Central memory CD4-positive, alpha-beta T cell (primary cell): ENCODE measurements at places on chromosomes 6 and 20.

- DNase-seq: no peak
These were observed 670.7 kb downstream of the UTRN start for GRCh38 chr6:144955859-144956258.

- peak; percentile 46 for DNase-seq
These were observed 4.5 kb downstream of the TP53INP2 start for GRCh38 chr20:34708621-34709043.

- no peak for DNase-seq
These were observed 177.7 kb downstream of the MRPL14 start for GRCh38 chr6:43949551-43949991.

GRCh38 chr20:38935967-38936407 lies 9.8 kb downstream of the FAM83D start:
- no peak for DNase-seq

DNA sequence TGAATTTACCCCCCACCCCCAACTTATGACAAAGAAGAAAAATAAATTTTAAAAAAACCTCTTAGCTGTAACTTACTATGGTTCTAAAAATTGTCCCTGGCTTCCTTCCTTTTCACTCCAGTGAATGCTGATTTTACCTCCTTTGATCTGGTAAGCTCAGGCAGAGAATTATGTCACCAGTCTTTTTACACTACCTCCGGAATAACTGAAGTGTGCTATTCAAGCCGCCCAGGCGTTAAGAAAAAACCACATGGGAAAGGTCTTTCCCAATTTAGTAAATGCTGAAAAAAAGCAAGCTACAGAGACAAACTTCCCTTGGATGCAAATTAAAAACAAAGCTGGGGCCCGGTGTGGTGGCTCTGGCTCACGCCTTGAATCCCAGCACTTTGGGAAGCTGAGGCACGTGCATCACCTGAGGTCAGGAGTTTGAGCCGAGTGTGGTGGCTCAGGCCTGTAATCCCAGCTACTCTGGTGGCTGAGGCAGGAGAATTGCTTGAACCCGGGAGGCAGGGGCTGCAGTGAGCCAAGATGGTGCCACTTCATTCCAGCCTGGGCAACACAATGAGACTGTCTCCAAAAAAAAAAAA lies 12.4 kb downstream of the SNX5 start:
- DNase-seq: no peak

DNA sequence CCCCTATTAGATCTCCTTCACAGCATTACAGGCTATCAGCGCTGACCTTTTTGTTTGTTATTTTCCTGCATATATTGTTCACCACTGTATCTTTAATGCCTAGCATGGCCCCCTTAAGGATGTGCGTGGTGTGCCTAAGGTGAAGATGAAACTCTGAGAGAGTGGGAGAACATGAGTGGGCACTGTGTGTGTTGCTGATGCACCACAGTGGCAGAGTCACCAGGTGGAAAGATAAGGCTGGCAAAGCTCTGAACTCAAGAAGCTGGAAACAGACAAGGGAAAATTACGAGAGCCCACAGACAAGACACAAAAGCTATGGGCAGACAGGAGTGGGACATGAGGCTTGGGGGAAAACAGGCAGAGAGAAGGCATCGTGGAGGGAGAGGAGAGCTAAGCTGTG lies 159.8 kb downstream of the INSM1 start:
- DNase-seq: no peak

GRCh38 chr20:57086066-57086465 lies 180.4 kb downstream of the BMP7 start:
- no peak for DNase-seq

- no peak for DNase-seq
These were observed 2.2 kb downstream of the TMEM14C start for GRCh38 chr6:10725044-10725443.

GRCh38 chr6:26286168-26286877 lies 78.7 kb upstream of the BTN3A2 start:
- peak; percentile 81 for DNase-seq

- DNase-seq: no peak
These were observed 26.2 kb downstream of the MOCS1 start for GRCh38 chr6:39907871-39908575.

DNA sequence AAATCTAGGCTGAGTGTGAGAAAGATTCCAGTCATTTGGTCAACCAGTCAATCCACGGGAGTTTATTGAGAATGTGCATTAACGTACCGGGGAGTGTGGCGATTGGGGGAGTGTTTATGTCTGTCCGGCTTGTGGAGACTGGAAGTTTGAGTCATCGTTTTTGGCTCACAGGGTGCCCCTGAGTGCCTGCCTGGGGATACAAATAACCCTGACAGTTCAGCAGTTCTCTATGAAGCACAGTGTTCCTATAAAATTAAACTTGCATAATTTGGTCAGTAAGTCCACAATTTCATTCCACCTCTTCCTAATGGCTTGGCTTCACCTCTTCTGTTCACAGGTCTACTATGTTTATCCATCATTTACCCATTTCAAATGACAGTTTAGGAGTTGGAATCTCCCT lies 72.6 kb upstream of the PLEKHG1 start:
- no peak for DNase-seq

DNA sequence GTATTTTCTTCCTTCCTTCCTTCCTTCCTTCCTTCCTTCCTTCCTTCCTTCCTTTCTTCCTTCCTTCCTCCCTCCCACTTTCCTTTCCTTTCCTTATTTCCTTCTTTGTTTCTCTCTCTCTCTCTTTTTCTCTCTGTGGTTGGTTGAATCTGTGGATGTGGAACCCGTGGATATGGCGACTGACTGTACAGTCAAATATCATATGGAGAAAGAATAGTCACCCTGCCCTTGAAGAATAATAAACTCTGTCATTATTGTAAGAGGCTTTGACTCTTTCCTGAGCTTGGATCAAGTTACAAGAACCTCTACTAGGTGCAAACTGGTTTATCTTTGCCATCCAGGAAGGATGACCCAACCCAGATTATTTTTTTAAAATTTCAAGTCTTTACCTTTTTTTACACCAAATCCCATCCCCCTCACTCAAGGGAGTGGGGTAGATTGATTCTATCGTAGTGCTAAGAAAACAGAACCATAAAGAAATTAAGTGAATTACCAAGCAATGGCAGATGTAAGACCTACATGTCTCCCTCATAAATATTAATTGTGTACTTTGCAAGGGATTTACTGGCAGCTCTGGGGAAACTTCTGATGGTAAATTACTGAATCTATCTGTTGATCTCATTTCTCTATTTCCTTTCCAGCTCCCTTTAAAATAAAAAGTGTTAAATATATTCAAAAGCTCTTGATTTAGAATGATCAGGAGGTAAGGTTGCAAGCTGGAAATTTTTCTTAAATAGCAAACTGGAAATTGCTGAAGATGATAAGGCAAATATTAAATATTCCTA lies 667.5 kb downstream of the UTRN start:
- no peak for DNase-seq

DNA sequence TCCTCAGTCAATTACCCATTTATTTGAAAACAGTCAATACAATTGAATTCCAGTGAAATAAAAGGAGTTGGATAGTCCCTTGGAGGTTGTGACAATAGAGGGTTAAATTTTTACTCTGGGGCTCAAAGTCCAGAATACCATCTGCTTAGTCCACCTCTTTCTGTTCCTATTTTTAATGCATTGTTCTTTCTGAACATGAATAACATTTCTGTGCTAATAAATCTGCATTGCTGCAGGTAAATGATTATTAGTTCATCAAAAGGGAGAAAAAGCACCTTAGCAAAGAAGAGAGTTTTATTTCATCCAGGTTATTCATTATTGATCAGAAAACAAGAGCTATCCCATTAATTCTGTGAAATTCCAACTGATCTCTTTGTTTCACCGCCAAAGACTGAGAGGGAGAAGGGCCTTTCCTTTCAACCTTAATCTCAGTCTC lies 166.1 kb upstream of the OLIG3 start:
- no peak for DNase-seq

- no peak for DNase-seq
These were observed 42.6 kb upstream of the PREP start for GRCh38 chr6:105445481-105445880.

DNA sequence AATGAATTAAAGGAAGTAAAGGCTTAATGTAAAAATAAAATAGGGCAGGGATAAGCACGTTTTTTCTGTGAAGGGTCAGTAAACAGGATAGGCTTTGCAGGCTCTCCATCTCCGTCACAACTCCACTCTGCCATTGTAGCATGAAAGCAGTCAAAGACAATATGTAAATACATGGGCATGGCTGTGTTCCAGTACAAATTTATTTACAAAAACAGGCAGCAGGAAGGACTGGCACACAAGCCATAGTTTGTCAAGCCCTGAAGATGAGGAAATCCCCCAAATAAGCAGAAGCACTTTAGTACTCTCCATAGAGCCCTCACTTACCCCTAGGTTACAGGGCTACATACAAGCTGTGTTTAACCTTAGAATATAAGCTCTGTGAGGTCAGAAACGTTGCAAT lies 8.9 kb upstream of the FBXO9 start:
- no peak for DNase-seq

DNA sequence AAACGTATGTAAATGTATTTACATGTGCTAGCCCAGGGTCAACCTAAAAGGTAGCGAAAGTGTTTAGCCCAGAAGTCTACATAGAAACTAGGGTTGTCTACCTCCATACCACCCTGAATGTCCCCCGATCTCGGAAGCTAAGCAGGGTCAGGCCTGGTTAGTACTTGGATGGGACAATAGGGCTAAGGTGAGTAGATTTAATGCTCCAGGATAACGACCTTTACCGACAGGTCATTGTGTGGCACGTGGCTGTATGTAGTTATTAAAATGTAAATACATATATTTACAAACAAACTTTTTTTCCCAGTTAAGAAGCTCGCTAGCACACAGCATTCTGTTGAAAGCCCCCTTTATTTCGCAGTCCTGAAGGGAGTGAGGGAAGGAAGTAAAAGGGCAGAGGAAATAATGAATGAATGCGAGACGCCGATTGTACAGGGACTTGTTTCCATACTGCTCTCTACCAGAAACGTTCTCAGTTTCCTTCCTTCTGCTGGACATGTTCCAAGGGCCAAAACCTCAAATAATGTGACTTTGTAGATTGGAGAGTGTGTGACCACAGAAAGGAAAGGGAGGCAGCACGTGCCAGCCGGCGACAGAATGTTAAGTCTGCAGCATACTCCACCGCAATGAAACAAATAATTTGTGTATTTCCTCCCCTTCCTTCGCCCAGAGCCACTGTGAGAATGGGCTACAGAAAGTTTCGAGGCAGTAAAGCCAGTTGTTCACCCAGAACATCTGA lies 612 bp downstream of the ADAT2 start:
- DNase-seq: peak; percentile 40

- DNase-seq: no peak
These were observed 12.9 kb upstream of the HIVEP1 start for GRCh38 chr6:11999246-11999645.

GRCh38 chr6:43744491-43744890 lies 25.5 kb upstream of the VEGFA start:
- no peak for DNase-seq

- no peak for DNase-seq
These were observed 5.6 kb upstream of the STX16 start for GRCh38 chr20:58645412-58645968.

DNA sequence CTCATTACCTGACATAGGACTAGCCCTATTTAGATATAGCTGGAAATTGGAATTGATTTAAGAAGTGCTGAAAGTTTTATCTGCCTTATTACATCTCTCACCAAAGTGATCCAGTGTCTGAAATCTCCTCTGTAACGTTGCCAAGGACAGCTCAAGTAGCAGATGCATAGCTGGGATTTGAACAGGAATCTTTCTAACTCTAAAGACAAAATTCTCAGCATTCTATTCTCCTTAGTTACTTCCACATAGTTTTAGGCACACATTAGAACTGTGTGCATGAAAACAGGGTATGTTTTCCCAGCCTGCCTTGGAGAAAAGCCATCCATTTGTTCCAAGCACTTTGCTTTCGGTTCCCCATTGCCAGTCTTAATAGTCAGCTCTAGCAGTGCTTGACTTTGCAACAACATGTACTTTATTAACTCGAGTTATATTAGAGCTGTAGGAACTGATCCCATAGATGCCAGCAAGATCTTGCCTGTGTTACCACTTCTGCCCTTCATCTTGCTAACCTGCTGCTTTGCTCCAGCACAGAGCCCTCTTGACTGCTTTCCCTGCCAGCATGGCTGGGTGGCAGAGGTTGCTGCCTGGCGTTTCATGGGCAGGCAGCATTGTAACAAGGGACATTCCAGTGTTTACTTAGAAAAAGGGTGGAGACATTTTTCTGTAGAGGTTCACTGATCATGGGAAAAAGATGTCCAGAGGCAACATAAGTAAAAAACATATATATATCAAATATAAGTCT lies 56.1 kb upstream of the STMND1 start:
- DNase-seq: no peak

GRCh38 chr6:81761197-81761596 lies 8.7 kb upstream of the TENT5A start:
- DNase-seq: no peak

GRCh38 chr6:115004982-115005381 lies 662.2 kb upstream of the HS3ST5 start:
- no peak for DNase-seq

DNA sequence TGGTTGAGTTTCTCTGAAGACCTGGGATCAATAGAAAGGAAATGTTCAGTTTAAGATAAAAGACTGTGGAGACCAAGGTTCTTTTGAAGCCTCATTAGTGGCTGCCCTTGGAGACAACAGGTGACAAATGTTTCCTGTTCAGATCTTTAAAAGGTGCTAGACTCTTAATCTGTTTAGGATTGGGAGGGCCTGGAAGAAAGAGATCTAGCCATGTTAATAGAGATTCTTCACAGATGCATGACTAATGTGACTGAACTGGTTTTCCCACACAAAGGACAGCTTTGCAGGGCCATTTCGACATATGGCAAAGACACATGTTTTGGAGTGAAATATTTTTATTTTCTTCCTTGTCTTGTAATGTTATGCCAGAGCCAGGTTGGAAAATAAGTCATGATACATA lies 82.2 kb downstream of the WDR27 start:
- DNase-seq: no peak

DNA sequence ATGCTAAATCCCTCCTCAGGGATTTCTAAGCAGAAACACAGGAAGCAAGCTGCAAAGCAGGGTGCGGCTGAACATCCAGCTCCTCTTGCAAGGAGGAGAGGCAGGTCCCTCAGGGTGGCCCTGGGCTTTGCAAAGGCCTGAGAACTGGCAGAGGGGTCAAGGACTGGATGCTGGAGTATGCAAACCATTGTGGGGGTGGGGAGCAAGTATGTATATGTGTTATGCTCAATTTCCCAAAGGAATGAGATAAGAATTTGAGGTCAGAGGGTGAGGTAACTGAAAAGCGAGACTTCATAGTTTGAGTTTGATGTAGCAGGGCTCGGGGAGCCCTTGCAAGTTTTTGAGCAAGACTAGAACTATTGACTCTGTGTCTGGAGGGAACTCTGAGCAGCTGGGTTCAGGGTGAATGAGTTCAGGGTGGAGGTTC lies 11.2 kb downstream of the SLC22A2 start:
- no peak for DNase-seq

GRCh38 chr20:3811467-3812258 lies 8.7 kb upstream of the AP5S1 start:
- DNase-seq: peak; percentile 94

DNA sequence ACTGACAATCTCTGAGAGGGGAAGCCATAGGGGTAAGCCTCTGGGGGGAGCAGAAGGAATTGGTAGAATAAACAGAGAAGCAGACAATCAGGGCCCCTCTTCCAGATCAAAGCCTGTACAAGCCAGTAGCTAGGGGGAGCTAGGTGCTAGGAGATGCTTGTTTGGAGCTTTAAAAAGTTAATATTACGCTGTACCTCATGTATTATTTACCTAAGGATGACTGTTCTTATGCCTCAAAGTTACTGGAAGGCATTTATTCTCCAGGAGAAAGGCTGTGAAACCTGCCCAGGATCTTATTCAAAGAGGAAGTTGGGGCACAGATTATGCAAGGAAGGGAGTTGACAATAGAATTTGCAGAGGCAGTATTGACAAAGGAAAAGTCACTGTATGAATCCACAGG lies 111.8 kb upstream of the SLC35F1 start:
- no peak for DNase-seq

GRCh38 chr20:15396026-15396425 lies 1058.6 kb upstream of the FLRT3 start:
- DNase-seq: no peak
